ENCODE measurements at places on chromosomes 3 and 15. TPM values are rescaled to one million over a fixed set of nuclear protein-coding genes. Genes with fewer than 3 reads are reported as not detected.

- no peaks in the 10 kb centered on the region for H3K4me1 ChIP-seq
- no peaks in the 10 kb centered on the region for H3K36me3 ChIP-seq
- H3K27ac ChIP-seq: no peak overlapping the region
- no peak overlapping the region for H3K4me3 ChIP-seq
- no peaks in the 10 kb centered on the region for H3K27me3 ChIP-seq
- DNase-seq: no peak
These were observed 852.0 kb downstream of the FHIT start for GRCh38 chr3:60399292-60399691.

DNA sequence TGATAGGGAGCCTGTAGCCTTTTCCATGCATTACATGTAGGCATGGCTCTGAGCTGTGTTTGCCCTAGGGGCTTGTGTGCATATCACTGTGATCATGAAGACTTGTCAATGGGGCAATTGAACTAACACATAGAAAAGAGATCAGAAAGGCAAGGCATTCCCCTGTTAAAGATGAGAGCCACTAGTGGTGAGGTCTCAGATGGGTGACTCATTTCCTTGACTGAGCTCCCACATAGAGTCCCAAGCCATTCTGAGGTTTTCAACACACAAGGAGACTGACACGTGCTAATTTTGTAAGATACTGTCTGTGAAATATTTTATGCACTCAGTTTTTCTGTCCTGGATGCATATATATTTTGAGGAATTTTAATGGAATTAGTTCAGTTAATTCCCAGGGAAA, 53.8 kb downstream of the SAMMSON start:
- no peaks in the 10 kb centered on the region for H3K36me3 ChIP-seq
- no peaks in the 10 kb centered on the region for H3K27me3 ChIP-seq
- H3K27ac ChIP-seq: no peak overlapping the region
- no peaks in the 10 kb centered on the region for H3K4me1 ChIP-seq
- no peak overlapping the region for H3K4me3 ChIP-seq
- no peak for DNase-seq

- no peak for DNase-seq
- no peaks in the 10 kb centered on the region for H3K4me1 ChIP-seq
- no peaks in the 10 kb centered on the region for H3K36me3 ChIP-seq
- H3K27me3 ChIP-seq: no peaks in the 10 kb centered on the region
These were observed 510.1 kb upstream of the CFAP20DC start for GRCh38 chr3:59559721-59560435.

DNA sequence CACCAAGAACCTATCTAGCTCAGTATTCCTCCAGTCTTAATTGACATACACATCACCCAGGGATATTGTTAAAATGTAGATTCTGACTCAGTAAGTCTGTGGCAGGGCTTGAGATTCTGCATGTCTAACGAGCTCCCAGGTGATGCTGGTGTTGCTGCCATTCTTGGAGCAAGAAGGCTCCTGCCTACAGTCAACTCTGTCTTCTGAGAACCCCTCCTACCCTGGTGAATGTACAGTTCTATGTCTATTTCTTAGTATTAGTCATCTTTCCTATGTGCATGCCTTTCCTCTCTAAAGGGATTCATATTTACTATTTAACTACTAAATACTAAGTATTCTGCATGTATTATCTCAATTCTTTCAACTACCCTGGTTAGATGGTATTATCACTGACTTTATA, 268.7 kb downstream of the EDEM1 start:
- no peak for DNase-seq
- no peaks in the 10 kb centered on the region for H3K27me3 ChIP-seq
- H3K36me3 ChIP-seq: no peaks in the 10 kb centered on the region
- H3K4me3 ChIP-seq: no peak overlapping the region
- H3K27ac ChIP-seq: no peak overlapping the region
- no peaks in the 10 kb centered on the region for H3K4me1 ChIP-seq

DNA sequence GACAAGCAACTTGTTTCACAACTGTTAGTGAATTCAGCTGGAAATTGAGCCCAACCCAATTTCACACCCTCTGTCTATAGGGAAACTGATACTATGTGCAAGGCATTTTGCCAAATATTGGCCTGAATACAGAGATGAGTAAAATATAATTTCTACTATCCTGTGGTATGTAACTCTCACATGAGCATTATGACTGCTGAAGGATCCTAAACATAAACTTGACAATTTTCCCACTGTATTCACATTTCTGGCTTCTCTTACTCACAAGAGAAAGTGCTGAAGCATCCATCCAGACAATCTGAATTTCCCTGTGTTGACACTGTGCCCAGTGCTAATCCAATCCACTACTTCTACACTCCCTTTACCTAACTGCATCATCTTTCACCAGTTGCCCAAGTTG, 28.4 kb downstream of the SERPINI2 start:
- H3K36me3 ChIP-seq: no peaks in the 10 kb centered on the region
- DNase-seq: no peak
- no peak overlapping the region for H3K27ac ChIP-seq
- no peaks in the 10 kb centered on the region for H3K27me3 ChIP-seq
- H3K4me1 ChIP-seq: no peaks in the 10 kb centered on the region
- H3K4me3 ChIP-seq: no peak overlapping the region

GCSAM gene
- not detected for polyA plus RNA-seq

PCNP gene
- polyA plus RNA-seq: 135 TPM

CBLB gene
- polyA plus RNA-seq: 15.0 TPM

Data from aorta (tissue), 5 donors.